Smooth muscle cell of the umbilical artery (primary cell): ENCODE measurements at places on chromosomes 6 and 20. TPM values are rescaled to one million over a fixed set of nuclear protein-coding genes. Genes with fewer than 3 reads are reported as not detected.

Gene PNRC1
- total RNA-seq = 42.1 and 43.1 TPM in 2 replicates

Gene FRK
- total RNA-seq = 0.09 and 0.30 TPM in 2 replicates

Gene HCK
- not detected in 2 replicates for total RNA-seq

Gene RSPH9
- 0.59 and 0.65 TPM in 2 replicates for total RNA-seq

Gene SLC12A5
- total RNA-seq = 0.30 and 1.3 TPM in 2 replicates

Gene SNX5
- total RNA-seq = 64.7 and 99.1 TPM in 2 replicates

Gene DLL1
- under 0.01 and 0.14 TPM in 2 replicates for total RNA-seq

Gene NDUFAF5
- 12.2 and 12.5 TPM in 2 replicates for total RNA-seq

Gene ALDH5A1
- total RNA-seq = 0.59 and 0.69 TPM in 2 replicates

Gene OVOL2
- not detected in 2 replicates for total RNA-seq

Gene RAB44
- not detected in 2 replicates for total RNA-seq

Gene ELOVL4
- total RNA-seq = 7.1 and 7.6 TPM in 2 replicates

Gene FERMT1
- 3.0 and 10.9 TPM in 2 replicates for total RNA-seq

Gene VWA7
- total RNA-seq = 0.09 TPM in 1 of 2 replicates, not detected in the other

Gene RUNX2
- total RNA-seq = 5.0 and 8.3 TPM in 2 replicates

Gene F13A1
- not detected in 2 replicates for total RNA-seq
